GM23248 (cell line): ENCODE measurements at places on chromosomes 13 and 19.

GRCh38 chr19:4099041-4099764 lies 24.7 kb downstream of the MAP2K2 start:
- no peak for DNase-seq

DNA sequence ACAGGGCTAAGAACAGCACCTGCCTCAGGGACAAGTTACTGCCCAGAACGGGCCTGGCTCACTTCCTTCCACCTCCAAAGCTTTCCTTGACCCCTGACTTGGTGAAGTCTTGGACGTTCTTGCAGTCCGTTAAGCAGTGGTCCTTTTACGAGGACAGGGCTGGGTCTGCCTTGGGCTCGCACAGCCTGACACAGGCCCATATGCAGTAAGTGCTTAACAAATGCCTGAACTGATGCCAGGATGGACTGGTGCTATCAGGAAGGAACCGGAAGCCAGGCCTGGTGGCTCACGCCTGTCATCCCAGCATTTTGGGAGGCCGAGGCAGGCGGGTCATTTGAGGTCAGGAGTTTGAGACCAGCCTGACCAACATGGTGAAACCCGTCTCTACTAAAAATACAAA lies 1.8 kb upstream of the PLK5 start:
- DNase-seq, result no peak

- DNase-seq, result peak; percentile 30
Measured at GRCh38 chr13:47826471-47826870, 174.6 kb downstream of the SUCLA2 start.

- peak; percentile 55 for DNase-seq
Measured at GRCh38 chr19:33343859-33344572, 29.5 kb upstream of the CEBPG start.

- DNase-seq, result no peak
Measured at GRCh38 chr19:42003506-42004294, 9.7 kb upstream of the ATP1A3 start.

GRCh38 chr13:107043021-107043956 lies 475.4 kb upstream of the ARGLU1 start:
- no peak for DNase-seq
